Stimulated activated CD4-positive, alpha-beta T cell treated with anti-CD3 and anti-CD28 coated beads, TNF-alpha, amount 100 ng/mL, for 24 hours (primary cell): ENCODE measurements at places on chromosomes 3 and 15.

DNA sequence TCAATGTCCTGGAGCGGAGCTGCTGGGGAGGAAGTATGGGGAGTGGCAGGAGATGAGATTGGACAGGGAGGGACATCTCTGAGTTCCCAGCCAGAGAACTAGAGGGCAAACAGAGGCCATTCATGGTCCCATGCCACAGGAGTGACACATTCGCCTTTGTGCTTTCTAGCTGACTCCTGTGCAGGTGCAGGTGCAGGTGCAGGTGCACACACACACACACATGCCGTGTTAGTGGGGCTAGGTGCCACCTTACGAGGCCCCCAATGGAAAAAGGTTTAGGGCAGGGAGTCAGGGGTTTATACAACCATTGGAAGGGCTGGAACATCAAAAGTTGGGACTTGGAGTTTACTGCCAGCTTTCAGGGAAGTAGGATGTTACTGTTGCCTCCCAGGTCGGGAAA is 52.0 kb downstream of the TPRA1 start:
- no peak for DNase-seq

- no peak for DNase-seq
These were observed 52.9 kb downstream of the BFSP2 start for GRCh38 chr3:133452641-133453319.

DNA sequence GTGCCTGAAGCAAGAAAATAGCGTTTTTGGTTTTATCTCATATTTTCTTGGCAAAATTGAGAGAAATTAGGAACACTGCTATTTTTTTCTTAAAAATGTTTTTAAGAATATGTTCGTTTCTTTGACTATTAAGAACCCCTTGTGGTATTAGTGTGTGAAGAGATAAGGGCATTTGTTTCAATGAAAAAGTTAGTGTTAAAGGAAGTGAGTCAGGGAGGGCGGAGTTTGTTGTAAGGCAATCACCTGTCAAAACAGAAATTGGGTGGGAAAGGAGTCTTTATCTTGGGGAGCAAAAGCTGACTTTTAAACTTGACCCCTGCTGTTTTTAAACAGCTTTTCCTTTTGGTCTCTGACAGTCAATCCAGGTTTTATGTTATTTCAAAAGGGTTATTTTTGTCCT is 4.2 kb downstream of the RAP2B start:
- DNase-seq: no peak

DNA sequence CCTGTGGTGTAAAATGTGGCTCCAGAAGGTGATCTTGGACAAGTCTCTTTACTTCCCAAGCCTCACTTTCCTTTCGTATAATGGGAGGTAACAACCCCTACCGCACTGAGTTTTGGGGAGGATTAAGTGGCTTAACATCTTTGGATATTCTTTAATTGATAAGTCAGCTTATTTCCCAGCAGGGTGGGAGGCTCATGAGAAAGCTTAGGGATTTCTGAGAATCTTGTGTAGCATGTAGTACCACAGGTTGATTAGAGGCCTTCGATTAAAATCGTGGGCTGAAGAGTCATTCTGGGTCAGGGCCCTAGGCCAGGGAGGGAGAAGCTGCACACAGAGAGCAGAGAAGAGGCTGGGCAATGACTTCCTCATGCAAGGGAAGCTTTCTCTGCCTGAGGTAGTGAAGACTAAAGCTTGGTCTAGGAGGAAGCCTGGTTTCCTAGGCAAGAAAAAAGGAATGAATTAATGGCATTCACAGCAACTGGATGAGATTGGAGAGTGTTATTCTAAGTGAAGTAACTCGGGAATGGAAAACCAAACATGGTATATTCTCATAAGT is 1.5 kb upstream of the NMNAT3 start:
- DNase-seq: no peak

DNA sequence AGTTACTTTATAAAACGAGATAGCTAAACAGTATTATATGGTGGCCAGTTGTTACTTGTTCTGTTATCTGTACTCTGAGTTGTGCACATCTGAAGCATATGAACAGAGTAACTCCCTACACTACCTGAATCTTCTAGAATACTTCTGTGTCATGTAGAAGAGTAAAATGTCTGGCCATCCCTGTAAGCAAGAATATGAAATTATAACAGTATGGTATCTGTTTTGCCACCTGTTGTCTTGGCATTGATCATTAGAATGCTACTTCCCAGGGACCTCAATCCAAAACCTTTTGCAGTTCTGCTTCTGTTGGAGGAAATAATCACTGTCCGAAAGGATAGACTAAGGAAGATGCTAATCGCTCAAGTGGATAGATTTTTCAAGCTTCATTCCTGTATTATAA is 1.9 kb downstream of the TEX9 start:
- no peak for DNase-seq

DNA sequence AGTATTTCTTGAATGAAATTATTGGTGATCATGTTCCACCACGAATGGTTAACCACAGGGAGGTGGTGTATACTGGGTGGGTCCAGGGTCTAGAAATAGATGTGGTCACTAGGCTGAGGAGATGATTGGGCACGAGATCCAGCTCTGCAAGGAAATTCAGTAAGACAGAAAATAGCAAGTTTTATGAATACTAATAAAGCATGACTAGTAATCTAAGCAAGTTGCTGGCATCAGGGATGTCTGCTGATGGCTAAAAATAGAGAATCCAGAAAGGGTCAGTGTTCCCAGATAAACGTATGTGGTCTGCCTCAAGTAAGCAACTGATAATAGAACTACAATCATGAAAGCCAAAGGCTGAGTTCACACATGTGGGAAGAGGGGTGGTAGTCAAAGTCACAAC is 108.3 kb upstream of the FRMD4B start:
- DNase-seq: no peak

DNA sequence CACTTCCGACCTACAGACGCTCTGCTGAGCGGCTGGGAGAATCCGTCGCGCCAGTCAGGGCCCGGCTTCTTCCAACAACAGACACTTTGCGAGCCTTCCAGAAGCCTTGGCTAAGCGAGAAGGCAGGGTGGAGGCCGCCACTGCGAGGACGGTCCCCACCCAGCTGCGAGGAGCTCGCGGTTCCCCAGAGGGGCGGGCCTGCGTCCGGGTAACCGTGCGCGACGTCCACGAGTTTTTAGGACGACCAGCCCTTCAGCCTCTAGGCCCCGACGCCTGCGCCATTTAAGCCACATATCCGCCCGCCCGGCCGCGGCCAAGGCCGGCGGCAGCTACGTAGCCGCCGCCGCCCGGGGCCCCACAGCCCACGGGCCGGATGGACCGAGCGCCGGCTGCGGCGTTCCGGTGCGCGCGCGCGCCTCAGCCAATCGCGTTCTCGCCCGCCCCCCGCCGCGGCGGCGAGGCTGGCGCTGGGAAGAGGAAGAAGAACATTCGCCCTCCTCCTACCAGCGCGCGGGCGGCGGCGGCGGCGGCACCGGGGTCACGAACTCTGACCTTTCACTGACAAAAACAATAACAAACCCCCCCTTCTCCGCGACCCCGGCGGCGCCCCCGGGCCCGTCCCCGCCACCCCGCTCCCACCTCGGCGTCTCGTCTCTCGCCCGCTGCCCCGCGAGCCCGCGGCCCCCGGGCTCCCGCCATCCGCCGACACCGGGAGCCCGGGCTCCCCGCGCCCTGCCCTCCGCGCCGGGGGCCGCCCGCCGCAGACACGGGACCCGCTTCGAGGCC is at the start of gene NR2C2:
Gene NR2C2, plus strand, starts transcription at position 484 of the 786 bp plus-strand sequence. CDS start 56,332 bp downstream, outside the sequence.
- DNase-seq: peak; percentile 72

GRCh38 chr3:167700046-167700445 is 34.6 kb downstream of the PDCD10 start:
- no peak for DNase-seq
